ENCODE measurements at places on chromosomes 3 and 15.

- DNase-seq = no peak
These were observed 295.7 kb upstream of the SOX14 start for GRCh38 chr3:137468446-137468845.

DNA sequence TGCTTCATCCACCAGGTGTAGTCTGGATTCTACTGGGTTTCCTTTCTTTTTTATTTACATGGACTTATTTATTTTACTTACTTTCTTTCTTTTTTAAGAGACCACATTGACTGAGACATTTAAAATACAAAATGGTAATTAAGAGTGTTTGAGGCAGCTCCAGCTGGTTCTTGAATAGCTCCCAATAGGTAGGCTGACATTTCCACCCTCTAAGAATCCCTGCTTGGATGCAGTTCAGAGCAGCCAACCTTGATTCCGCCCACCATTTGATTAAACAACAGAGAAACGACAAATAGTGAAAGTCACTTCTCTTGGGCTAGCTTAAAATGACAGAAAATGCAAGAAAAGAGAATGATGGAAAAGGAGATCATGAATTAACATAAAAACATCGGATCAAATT is 270.5 kb downstream of the TUSC7 start:
- DNase-seq = no peak

GRCh38 chr3:132042681-132043080 is 7.9 kb upstream of the CPNE4 start:
- no peak for DNase-seq

DNA sequence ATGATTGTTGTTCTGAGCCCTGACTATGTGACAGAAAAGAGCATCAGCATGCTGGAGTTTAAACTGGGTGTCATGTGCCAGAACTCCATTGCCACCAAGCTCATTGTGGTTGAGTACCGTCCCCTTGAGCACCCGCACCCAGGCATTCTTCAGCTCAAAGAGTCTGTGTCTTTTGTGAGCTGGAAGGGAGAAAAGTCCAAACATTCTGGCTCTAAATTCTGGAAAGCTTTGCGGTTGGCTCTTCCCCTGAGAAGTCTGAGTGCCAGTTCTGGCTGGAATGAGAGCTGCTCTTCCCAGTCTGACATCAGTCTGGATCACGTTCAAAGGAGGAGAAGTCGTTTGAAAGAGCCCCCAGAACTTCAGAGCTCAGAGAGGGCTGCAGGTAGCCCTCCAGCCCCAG is 142.0 kb downstream of the IL1RAP start:
- DNase-seq = no peak

DNA sequence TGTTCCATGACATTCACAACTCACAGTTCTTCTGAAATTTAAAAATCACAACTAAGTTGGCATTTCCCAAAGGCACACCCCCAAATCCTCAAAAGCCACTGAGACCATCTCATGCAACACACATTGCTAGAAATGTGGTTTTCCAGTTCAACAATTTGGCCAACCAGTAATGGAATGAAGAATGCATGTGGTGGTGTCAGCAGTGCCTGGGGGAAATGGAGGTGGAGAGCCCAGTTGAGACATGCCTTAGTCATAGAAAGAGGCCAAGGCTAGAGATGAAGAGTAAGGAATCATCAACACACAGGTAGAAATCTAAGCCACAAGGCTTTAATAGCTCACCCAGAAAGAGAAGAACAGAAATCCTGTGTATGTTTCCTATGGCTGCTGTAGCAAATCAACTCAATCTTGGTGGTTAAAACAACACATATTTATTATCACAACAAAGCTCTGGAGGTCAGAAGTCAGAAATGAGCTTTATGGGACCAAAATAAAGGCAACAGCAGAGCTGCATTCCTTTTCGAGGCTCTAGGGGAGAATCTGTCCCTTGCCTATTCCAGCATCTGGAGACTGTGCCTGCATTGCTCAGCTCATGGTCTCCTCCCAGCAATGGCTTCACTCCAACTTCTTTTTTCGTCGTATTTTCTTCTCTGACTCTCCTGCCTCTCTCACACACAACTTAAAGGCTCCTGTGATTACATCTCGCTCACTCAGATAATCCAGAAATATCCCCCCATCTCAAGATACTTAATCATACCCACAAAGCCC is 54.0 kb downstream of the SNTN start:
- no peak for DNase-seq

- DNase-seq = no peak
These were observed 502.5 kb upstream of the NAALADL2 start for GRCh38 chr3:174356596-174356995.

GRCh38 chr3:143924522-143925285 is 46.9 kb upstream of the DIPK2A start:
- DNase-seq = no peak

- DNase-seq = no peak
These were observed 127.6 kb downstream of the ARNT2 start for GRCh38 chr15:80531796-80532195.

DNA sequence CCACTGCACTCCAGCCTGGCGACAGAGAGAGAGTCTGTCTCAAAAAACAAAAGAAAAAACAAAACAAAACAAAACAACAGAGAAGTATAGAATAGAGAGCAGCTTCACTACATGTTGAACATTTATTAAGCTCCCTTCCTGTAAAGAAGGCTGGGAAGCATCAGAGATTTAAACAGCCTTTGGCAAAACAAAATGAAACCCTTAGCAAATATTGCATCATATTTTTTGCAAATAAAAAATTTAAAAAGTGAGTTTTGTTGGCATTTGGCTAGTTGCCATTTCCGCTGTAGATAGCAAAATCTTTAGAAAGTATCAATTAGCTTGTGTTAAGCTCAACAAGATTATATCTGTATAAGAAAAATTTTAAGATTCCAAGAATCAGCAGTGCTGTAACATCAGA is 151.2 kb downstream of the SERPINI1 start:
- DNase-seq = no peak

DNA sequence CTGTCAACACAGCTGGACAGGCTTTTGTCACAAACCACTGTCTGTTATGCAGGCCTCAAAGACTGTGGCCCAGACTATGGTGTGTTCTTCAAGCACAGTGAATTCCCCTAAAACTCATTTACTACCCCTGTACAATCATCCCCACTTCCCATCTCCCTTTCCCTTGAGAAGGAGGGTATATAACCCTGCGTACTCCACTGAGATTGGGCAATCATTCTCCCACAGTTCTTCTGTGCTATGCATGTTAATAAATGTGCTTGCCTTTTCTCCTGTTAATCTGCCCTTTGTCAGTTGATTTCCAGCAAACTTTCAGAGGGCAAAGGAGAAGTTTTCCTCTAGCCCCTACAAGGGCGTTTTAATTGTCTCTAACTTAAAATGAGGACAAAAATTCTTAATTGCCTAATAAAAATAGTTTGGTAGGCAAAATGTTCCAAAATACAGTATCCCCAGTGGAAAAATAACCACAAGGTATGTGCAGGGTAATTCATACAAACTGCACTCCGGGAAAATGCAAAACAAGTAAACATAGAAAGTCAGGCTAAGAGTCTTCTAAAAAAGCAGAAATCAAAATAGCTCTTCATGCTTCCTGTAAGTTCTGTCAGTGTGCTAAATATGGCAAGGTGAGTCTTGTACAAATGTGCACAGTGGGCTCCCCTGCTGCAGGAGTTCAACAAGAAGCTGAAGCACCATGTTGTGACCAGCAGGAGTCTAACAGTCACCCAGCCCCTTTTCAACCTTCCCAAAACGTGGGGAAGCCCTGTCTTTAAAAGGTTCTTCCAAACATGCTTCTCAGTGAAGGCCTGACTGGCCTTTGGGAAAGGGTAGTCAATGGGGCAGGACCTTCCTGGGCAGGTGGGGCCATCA is 10.2 kb downstream of the ATP10A start:
- DNase-seq = no peak

- no peak for DNase-seq
These were observed 36.7 kb downstream of the TM2D3 start for GRCh38 chr15:101615414-101615985.

- no peak for DNase-seq
These were observed 14.0 kb upstream of the PLA2G4E start for GRCh38 chr15:42034628-42035434.

DNA sequence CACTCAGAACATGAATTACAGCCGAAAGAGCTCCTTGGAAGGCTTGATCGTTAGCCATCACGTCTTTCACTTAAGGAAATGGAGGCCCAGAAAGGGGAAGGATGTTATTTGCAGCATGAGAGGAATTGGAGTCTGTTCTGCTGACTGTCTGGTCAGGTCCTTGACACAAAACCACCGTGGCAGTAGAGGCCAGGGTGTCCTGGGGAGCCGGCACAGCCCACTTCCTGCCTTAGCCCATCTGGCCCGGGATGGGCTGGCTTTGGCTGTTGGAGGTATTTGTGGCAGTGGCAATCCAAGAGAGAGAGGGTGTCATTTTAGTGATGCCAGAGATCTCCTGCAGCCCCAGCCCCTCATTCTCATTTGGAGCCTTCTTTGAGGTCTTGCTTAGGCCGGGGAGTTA is 37.4 kb downstream of the ST6GAL1 start:
- DNase-seq = no peak

- DNase-seq = no peak
These were observed 34.9 kb downstream of the PRKCD start for GRCh38 chr3:53195602-53196574.

GRCh38 chr3:133380481-133381225 is 19.2 kb upstream of the BFSP2 start:
- DNase-seq = no peak

GRCh38 chr3:99313485-99313884 is 324.9 kb upstream of the COL8A1 start:
- DNase-seq = peak; percentile 18

GRCh38 chr15:74663303-74664027 is 32.4 kb downstream of the EDC3 start:
- no peak for DNase-seq

DNA sequence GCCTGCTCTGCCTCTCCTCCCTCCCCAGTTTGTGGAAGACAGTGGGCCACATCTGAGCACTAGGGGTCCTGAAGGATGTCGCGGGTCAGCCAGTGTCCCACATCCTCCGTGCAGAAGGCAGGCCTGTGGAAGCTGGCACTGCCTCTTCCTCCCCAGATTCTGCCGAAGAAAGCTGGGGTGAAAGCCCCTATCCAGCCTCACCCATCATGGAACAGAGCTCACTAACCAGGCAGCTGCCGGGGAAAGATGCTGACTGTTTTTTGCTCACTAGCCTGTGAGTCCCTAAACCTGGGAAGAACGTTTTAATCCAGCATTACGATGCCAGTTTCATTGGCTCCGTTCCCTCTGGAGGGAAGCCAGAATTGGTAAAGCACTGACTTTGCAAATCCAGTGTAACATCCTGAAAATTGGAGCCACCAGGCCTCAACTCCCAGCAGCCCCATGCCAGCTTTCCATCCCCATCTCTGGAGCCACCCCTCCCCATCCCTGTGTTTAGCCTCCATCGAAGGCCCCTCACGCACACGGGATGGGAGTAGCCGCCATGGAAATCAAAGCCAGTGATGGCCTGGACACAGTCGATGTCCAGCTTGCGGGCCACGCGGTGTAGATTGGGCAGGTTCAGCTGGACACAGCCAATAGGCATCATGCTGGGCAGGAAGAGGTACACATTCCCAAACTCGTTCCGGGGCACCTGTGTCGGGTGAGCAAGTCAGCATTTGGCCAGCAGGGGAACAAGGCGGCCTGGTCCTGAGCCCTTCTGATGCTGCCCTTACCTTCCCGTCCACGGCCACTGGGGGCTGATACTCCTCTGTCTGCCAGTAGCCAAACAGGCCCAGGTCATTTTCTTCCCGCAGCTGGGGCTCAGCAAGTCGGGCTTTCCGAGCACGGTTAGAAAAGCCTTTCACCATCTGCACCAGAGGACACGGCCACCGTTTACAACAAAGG is 23.5 kb downstream of the TMEM43 start:
- no peak for DNase-seq

GRCh38 chr3:183695569-183696364 is 1.8 kb upstream of the YEATS2 start:
- DNase-seq = no peak

- no peak for DNase-seq
These were observed 36.1 kb downstream of the PTH1R start for GRCh38 chr3:46913644-46914043.

- no peak for DNase-seq
These were observed 209.5 kb downstream of the DTWD1 start for GRCh38 chr15:49830391-49830790.

DNA sequence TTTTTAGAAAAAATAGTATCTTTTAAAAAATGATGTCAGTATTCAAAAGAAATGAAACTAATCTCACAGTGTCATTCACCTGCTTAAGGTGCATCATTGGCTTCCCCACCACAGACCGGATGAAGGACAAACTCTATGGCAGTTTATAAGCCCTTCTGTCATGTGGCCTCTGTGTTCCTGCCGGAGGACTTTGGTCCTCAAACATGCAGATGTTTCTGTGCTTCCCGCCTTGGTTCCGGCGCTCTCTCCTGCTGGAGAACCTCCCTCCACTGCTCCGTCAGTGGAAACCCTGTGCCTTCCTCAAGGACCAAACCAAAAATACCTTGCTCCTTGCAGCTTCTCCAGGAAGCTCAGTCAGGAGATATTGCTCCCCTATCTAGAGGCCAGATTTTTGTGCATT is 326.3 kb downstream of the UACA start:
- DNase-seq = no peak

- peak; percentile 2 for DNase-seq
These were observed 345.6 kb downstream of the MCTP2 start for GRCh38 chr15:94576889-94577533.

DNA sequence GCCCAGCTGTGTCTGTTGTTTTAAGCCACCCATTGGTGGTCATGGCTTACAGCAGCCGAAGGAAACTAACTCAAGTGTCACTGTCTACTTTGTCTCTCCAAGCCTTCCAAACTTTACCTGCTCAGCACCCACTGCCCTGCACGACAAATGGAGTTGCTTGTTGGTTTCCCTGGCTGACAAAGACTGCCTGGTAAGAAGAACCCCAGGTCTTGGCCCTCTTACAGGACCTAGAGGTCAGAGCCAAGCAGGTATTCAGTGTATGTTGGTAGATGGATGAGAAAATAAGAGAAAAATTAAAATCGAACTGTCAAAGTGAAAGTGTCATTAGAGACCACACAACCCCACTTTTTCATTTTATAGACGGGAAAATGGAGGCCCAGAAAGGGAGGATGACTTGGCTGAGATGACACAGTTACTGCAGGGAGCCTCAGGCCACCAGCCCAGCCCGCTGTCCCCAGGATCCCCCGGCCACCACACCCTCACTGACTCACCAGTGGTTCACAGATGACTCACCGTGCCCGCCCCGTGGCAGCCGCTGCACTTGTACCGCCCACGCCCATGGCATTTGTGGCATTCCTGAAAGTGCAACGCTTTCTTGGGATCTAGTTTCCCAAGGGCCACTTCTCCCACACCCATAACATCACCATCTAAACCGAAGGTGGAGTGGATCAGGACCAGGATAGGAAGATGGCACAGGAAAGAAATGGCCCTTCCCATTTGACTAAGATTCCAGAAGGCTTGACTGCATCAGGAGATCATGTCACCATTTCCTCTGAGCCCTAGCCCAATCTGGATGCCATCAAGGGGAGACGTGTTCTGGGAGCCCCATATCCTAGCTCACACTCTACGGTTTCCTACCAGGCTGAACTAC is 15.2 kb downstream of the SSUH2 start:
- no peak for DNase-seq
